SHP77 (cell line): ENCODE measurements at places on chromosomes 7 and 10.

- DNase-seq = no peak
These were observed 75.3 kb upstream of the DNAAF5 start for GRCh38 chr7:651032-651728.

DNA sequence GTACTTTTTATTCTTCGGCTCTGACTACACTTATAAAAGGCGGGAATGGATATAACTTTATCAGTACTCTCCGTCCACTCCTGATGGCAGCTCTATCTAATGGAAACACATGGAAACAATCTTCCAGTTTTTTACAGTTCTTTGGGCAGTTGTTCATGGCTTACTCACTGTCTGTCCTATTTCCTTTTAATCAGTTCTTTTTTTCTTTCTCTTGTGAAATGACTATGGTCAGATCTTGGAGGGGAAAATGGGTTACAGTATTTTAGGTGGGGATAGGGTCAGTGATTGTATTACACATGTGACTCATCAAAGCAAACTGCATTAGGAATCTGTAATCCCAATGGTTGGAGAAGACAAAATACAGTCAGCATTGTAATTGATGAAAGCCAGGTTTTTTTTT lies 112.4 kb downstream of the BICC1 start:
- DNase-seq = no peak

- no peak for DNase-seq
These were observed 331.0 kb upstream of the NRP1 start for GRCh38 chr10:33665501-33665900.

DNA sequence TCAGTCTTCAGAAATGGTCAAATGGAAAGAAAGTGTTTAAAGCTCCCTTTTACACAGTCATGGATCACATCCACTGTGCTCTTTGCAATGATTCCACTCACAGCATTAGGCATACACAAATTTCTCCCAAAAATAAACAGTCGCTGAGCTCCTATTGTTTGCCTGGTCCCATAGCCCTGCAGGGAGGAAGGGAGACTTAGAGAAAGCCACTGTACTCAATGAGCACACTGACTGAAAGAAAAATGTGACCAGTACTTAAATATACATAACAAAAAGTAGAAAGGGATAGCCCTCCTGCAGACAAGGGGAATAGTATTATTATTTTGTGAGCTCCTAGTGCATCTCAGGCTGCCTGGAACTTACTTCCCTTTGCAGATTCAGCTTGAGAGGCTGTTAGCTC lies 853.2 kb downstream of the GRID1 start:
- DNase-seq = no peak

DNA sequence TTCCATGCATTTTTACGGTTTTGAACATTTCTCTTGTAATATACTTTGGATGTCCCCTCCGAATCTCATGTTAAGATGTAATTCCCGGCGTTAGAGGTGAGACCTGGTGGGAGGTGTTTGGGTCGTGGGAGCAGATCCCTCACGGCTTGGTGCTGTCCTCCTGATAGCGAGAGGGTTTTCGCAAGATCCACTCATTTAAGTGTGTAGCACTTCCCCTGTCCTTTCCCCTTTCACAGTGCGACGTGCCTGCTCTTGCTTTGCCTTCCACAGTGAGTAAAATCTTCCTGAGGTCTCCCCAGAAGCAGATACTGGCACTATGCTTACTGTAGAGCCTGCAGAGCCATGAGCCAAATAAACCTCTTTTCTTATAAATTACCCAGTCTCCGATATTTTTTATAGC lies 6.6 kb downstream of the GPR141 start:
- no peak for DNase-seq

- no peak for DNase-seq
These were observed 171.9 kb upstream of the LRRN3 start for GRCh38 chr7:110918949-110919548.

DNA sequence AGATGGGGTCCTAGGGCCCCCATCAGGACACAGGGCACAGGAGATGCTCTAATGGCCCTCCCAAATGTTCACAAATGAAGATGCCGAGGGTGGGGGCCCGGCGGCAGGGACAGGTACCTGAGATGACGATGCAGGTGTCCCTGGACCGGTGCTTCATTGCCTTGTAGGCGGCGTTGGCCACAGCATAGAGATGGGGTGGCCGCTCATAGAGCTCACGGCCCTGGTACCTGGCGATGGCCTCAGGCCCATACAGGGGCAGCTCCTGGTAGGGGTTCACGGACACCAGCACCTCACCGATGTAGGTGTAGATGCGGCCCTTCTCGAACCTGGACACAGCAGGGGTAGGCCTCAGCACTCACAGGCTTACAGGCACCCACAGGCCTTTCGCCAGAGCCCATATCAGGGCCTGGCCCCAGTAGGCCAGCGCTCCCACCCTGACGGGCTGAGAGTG lies 2.0 kb downstream of the MYO1G start:
- no peak for DNase-seq

- no peak for DNase-seq
These were observed 212.6 kb upstream of the HABP2 start for GRCh38 chr10:113340282-113340681.

DNA sequence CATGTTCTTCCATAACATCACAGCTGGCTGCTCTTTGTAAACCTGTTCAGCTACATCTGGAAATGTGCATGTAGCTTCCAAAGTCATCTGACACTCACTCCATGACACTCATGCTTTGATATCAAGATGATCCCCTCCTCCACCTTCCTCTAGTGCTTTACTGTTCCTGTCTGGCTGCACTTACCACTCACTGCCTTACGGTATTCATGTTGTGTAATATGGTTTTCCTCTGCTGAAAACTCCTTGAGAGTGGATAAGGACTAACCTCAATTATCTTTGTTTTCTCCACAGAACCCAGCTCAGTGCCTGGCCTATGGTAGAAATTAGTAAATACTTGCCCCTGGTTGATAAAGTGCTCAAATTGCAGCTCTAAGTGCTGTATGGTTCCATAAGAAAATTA lies 483.9 kb downstream of the HTR7 start:
- no peak for DNase-seq

- DNase-seq = no peak
These were observed 661.5 kb downstream of the KCNMA1 start for GRCh38 chr10:76976142-76976541.

GRCh38 chr10:124529661-124530214 lies 68.1 kb downstream of the LHPP start:
- DNase-seq = no peak

- no peak for DNase-seq
These were observed 98.7 kb downstream of the TMEM26 start for GRCh38 chr10:61354401-61354975.
